ENCODE measurements at places on chromosomes 5 and 9.
A peak's percentile ranks its signal among the peaks of the same experiment; 100 is the strongest.

GRCh38 chr5:11588803-11589202 is 315.4 kb downstream of the CTNND2 start:
- DNase-seq = no peak

DNA sequence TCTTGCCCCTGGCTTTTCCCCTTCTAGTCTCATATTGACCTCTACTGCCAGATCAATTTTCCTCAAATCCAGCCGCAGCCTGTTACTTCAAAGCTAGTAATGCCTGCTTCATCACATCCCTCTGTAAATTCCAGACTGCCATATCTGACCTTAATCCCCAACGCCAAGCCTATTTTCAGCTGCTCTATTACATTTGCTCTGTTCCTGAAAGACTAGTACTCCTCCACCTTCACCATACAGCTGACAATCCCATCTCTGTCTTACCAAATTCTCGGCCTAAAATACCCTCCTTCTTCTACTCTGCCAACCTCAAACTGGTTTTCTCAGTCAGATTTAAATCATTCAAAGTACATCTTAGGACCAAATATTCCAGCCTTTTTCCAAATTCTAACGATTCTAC is 420.2 kb downstream of the RAB3C start:
- no peak for DNase-seq

DNA sequence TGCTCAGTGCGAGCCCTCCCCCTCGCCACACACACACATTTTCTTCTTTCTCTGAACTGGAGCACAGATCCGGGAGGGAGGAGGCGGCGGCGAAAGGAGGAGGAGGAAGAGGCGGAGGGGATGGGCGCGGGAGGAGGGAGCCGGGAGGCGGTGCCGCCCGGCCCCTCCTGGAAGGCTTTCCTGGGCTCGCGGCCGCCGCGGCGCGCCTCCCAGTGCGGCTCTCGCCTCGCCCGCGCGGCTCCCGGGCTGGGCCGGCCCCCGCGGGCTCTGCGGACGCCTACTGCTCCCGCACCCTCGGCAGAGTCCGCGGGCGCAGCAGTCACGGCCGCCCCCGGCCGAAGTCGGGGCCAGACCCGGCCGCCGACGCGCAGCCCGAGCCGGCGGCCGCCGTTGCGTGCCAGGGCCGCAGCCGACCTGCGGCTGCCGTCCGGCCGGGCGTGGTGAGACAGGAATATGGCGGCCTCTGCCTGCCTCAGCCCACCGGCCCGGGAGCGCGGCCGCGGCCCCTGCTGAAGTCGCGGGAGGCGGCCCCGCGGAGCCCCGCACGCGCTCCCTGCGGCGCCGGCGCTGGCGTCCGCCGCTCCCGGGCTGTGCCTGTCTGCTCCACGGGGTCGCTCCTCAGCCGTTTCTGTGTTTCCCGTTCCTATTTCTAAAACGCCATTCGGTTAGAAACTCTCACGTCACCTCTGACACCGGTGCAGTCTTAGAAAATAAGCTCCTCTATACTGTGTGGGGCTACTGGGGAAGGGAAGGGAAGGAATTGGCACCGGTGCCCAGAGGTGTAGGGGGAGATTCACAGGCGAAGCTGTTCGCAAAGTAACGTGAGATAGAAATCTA is 500 bp upstream of the GNAQ start:
- peak; percentile 39 for DNase-seq

GRCh38 chr9:11149065-11149464 is 536.3 kb upstream of the PTPRD start:
- no peak for DNase-seq

GRCh38 chr5:52725808-52726207 is 61.9 kb upstream of the ITGA1 start:
- no peak for DNase-seq

- no peak for DNase-seq
These were observed 244.0 kb downstream of the ARHGAP26 start for GRCh38 chr5:143014017-143014651.

GRCh38 chr5:39716532-39717028 is 291.8 kb upstream of the DAB2 start:
- no peak for DNase-seq
